SJCRH30 (cell line): ENCODE measurements at places on chromosomes 3 and 15. TPM values are rescaled to one million over a fixed set of nuclear protein-coding genes. Genes with fewer than 3 reads are reported as not detected.

- no peaks in the 10 kb centered on the region for H3K36me3 ChIP-seq
- no peaks in the 10 kb centered on the region for H3K4me1 ChIP-seq
- no peak for DNase-seq
- H3K4me3 ChIP-seq = no peak overlapping the region
- H3K27ac ChIP-seq = no peak overlapping the region
Measured at GRCh38 chr15:29018995-29019976, 133.5 kb downstream of the APBA2 start.

GRCh38 chr3:4730719-4731118 lies 237.6 kb downstream of the ITPR1 start:
- no peaks in the 10 kb centered on the region for H3K36me3 ChIP-seq
- H3K27me3 ChIP-seq = no peaks in the 10 kb centered on the region
- peaks cover 8% of the 10 kb centered on the region for H3K4me1 ChIP-seq
- H3K27ac ChIP-seq = no peak overlapping the region

DNA sequence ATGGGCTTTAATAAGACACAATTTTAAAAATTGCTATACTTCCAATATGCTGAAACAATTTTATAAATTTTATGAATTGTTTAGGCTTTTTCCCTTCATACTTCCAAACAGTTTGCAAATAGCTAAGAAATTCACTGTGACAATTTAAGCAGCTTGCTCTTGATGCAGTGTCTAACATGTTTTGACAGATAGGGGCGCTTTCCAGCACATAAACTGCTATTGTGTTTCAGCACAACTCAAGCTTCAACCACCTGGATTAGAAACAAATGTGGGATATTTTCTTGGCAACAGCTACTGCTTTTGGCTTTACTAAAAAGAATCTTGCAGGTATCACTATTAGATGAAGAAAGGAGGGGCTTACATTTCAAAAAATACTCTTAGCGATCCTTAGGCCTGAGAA lies 565.8 kb upstream of the DPPA4 start:
- DNase-seq = no peak
- H3K27ac ChIP-seq = no peak overlapping the region
- no peak overlapping the region for H3K4me3 ChIP-seq
- no peaks in the 10 kb centered on the region for H3K36me3 ChIP-seq
- H3K27me3 ChIP-seq = no peaks in the 10 kb centered on the region

DNA sequence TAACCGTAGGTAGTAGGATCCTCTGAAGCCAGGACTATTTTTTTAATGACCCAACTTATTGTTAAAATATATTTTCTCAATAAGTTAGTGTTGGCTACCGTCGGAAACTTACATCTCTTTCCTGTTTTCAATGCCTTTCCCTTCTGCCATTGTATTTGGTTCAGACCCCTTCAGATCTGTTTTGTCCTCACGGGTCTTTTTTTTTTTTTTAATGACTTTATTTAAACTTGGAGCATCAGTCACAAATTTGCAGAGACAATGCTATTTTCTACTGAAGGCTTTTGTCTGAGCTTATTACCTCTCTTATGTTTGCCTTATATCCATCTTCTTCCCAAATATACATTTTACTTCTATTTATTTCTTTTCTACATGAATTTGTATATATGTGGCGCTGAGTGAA lies 47.6 kb downstream of the PDE8A start:
- H3K27ac ChIP-seq = no peak overlapping the region
- H3K36me3 ChIP-seq = no peaks in the 10 kb centered on the region

- no peak for DNase-seq
- no peaks in the 10 kb centered on the region for H3K4me1 ChIP-seq
Measured at GRCh38 chr15:38012894-38013293, 78.5 kb downstream of the TMCO5A start.

DNA sequence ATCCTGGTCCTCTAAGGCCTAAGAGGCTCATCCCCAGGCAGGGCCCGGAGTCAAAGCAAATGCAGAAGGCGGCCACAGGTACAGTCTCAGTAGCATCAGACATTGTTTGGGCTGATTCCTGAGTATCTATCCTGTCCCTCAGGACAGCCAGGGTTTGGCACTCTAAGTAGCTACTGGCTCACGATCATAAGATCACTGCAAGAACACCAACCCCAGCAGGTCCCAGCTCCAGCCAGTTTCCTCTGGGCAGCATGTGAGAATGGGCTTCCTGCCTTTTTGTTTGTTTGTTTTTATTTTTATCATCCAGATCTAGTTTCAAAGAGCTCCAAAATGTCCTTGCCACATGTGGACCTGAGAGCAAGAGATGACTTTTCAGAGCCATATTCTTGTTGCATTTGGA lies 32.7 kb downstream of the LRRFIP2 start:
- H3K36me3 ChIP-seq = peaks cover 5% of the 10 kb centered on the region
- H3K27me3 ChIP-seq = no peaks in the 10 kb centered on the region
- no peak overlapping the region for H3K4me3 ChIP-seq
- no peaks in the 10 kb centered on the region for H3K4me1 ChIP-seq
- H3K27ac ChIP-seq = no peak overlapping the region

- no peaks in the 10 kb centered on the region for H3K4me1 ChIP-seq
- no peak overlapping the region for H3K27ac ChIP-seq
- DNase-seq = no peak
- H3K4me3 ChIP-seq = no peak overlapping the region
- no peaks in the 10 kb centered on the region for H3K36me3 ChIP-seq
Measured at GRCh38 chr3:4211610-4212009, 91.6 kb upstream of the SETMAR start.

GRCh38 chr3:127158614-127159229 lies 34.2 kb upstream of the PRR23E start:
- DNase-seq = peak; percentile 97
- no peak overlapping the region for H3K4me3 ChIP-seq
- H3K27ac ChIP-seq = peak overlapping the region; percentile 77
- no peaks in the 10 kb centered on the region; the same call in 1 of the 2 replicates for H3K27me3 ChIP-seq
- peaks cover 24% of the 10 kb centered on the region for H3K4me1 ChIP-seq
- no peaks in the 10 kb centered on the region for H3K36me3 ChIP-seq

GRCh38 chr15:47908950-47909670 lies 191.8 kb downstream of the SEMA6D start:
- H3K4me3 ChIP-seq = no peak overlapping the region
- H3K4me1 ChIP-seq = no peaks in the 10 kb centered on the region
- H3K27ac ChIP-seq = no peak overlapping the region
- H3K27me3 ChIP-seq = peaks cover 7% of the 10 kb centered on the region; the same call in 1 of the 2 replicates

- no peaks in the 10 kb centered on the region for H3K4me1 ChIP-seq
- H3K4me3 ChIP-seq = no peak overlapping the region
- DNase-seq = no peak
- no peaks in the 10 kb centered on the region for H3K36me3 ChIP-seq
- no peaks in the 10 kb centered on the region for H3K27me3 ChIP-seq
- H3K27ac ChIP-seq = no peak overlapping the region
Measured at GRCh38 chr3:178736300-178736699, 200.1 kb downstream of the KCNMB2 start.

DNA sequence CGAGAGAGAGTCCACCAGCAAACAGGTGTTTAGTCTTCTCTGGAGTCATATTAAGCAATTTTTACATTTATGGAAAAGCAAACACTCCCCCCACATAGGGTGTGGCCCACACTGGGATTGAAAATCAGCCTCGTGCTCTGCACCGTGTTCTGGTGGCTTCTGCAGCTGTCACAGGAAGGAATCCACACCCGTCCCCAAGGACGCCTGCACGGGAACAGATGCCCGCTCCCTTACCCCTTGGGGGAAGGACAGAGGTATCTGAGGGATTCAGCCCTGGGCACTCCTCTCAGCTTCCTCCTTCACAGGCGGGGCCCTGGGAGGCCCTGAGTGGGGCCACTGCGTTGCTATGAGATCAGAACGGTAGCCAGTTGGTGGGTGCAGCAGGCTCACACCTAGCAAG lies 27.8 kb downstream of the LIPC start:
- H3K4me3 ChIP-seq = no peak overlapping the region
- peak; percentile 99 for DNase-seq
- peaks cover 64% of the 10 kb centered on the region for H3K4me1 ChIP-seq
- H3K27me3 ChIP-seq = no peaks in the 10 kb centered on the region
- no peaks in the 10 kb centered on the region for H3K36me3 ChIP-seq

- peak within 1 kb of the TSS; percentile 16 for H3K27ac ChIP-seq
- H3K27me3 ChIP-seq = no peaks in the 10 kb centered on the region; the same call in 1 of the 2 replicates
- no peaks in the 10 kb centered on the region for H3K36me3 ChIP-seq
Measured at GRCh38 chr3:45995236-45996192, at the start of gene FYCO1. Gene FYCO1 (minus strand): TSS chr3:45995824. CDS start chr3:45984910, 10,914 bp downstream.

DNA sequence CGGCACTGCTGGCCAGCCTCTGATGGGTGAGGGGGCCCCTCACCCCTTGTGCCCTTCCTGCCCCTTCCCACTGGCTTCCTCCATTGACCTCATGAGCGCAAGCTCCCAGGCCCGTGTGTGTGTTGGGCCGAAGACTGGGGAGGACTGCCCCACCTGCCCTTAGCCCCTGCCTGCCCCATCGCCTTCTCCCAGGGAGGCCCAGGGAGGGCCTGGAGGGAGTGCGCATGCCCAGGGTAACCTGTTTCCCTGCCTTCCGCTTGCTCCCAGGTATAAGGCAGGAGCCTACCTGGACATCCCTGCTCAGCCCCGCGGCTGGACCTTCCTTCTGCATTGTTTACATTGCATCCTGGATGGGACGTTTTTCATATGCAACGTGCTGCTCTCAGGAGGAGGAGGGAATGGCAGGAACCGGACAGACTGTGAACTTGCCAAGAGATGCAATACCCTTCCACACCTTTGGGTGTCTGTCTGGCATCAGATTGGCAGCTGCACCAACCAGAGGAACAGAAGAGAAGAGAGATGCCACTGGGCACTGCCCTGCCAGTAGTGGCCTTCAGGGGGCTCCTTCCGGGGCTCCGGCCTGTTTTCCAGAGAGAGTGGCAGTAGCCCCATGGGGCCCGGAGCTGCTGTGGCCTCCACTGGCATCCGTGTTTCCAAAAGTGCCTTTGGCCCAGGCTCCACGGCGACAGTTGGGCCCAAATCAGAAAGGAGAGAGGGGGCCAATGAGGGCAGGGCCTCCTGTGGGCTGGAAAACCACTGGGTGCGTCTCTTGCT lies 8.8 kb downstream of the DLL4 start:
- no peaks in the 10 kb centered on the region for H3K27me3 ChIP-seq
- no peak overlapping the region for H3K4me3 ChIP-seq
- no peak overlapping the region for H3K27ac ChIP-seq
- DNase-seq = no peak
- peaks cover 20% of the 10 kb centered on the region for H3K4me1 ChIP-seq

- no peak overlapping the region for H3K27ac ChIP-seq
- no peaks in the 10 kb centered on the region for H3K36me3 ChIP-seq
- no peaks in the 10 kb centered on the region for H3K4me1 ChIP-seq
- DNase-seq = no peak
- no peaks in the 10 kb centered on the region for H3K27me3 ChIP-seq
Measured at GRCh38 chr3:6142707-6143106, 718.2 kb upstream of the GRM7 start.

GRCh38 chr3:47849186-47849698 lies 46.3 kb downstream of the DHX30 start:
- no peaks in the 10 kb centered on the region for H3K27me3 ChIP-seq
- no peak for DNase-seq
- H3K4me1 ChIP-seq = no peaks in the 10 kb centered on the region
- no peak overlapping the region for H3K4me3 ChIP-seq

SKIL gene
- total RNA-seq = 82.5 and 96.4 TPM in 2 replicates

TRIM42 gene
- not detected in 2 replicates for total RNA-seq

AADACL2 gene
- not detected in 2 replicates for total RNA-seq

SAXO2 gene
- total RNA-seq = 0.10 and 0.46 TPM in 2 replicates

GP9 gene
- not detected in 2 replicates for total RNA-seq

TYRO3 gene
- 23.2 and 24.4 TPM in 2 replicates for total RNA-seq

KCNAB1 gene
- total RNA-seq = not detected in 2 replicates

CPN2 gene
- total RNA-seq = not detected in 2 replicates

LRRIQ4 gene
- 0.18 and 0.20 TPM in 2 replicates for total RNA-seq

CCR2 gene
- not detected in 2 replicates for total RNA-seq

CADM2 gene
- 12.0 and 20.8 TPM in 2 replicates for total RNA-seq

CHAC1 gene
- 1.0 and 2.5 TPM in 2 replicates for total RNA-seq
